Dorsolateral prefrontal cortex (tissue), 122 donors: ENCODE measurements at places on chromosomes 2 and 18.

- no peak for DNase-seq
Measured at GRCh38 chr2:26526105-26526504, 48.2 kb upstream of the OTOF start.

DNA sequence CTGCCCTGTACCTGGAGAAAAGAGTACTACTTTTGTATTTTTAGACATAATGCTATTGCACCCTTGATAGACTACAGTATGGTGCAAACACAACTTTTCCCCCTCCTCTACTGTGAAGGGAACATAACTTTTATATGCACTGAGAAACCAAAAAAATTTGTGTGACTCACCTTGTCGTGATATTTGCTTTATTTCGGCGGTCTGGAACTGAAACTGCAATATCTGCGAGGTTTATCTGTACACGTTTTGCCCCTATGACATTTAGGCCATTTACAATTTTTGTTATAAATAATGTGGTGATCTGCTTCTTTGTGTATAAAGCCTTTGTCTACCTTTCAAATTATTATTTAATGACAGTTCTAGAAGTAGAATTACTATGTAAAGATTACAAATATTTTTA lies 34.4 kb upstream of the AAK1 start:
- DNase-seq = no peak

GRCh38 chr2:215002500-215002899 lies 135.9 kb downstream of the ABCA12 start:
- no peak for DNase-seq

DNA sequence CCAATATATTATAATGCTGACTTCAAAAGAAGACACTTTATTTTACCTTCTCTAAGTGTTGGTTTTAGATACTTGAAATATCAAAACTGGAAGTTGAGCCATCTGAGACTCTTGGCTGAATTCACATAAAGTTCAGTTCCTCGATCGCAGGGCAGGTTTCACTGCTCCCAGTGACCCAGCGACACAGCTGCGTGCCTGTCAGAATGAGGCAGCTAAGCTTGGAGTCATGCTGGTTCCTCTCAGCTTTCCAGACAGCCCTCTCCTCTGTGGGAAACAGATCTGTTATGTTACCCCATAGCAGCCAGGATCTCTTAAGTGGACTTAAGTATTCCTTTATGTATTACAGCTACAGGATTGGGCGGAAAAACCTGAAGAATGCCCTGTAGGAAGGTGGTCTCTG lies 142.8 kb upstream of the ALPP start:
- no peak for DNase-seq

DNA sequence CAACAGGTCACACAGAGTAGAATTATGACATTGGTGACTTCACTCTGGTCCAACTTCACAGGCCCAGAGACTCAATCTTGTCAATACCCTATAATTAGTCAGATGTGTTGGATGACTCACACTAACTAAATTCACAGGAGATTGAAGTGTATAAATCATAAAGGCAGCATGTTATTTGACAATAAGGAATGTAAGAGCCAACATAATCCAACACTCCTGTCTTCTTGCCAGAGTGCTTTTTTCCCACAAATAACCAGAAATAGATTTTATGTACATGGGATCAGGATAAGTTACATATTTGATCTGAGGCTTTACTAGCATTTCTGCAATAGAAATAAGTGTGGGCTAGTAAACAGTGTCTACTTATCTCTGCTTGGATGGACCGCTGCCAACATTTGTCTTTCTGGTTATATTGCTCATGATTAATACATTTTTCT lies 42.2 kb upstream of the ZSWIM2 start:
- DNase-seq = no peak

DNA sequence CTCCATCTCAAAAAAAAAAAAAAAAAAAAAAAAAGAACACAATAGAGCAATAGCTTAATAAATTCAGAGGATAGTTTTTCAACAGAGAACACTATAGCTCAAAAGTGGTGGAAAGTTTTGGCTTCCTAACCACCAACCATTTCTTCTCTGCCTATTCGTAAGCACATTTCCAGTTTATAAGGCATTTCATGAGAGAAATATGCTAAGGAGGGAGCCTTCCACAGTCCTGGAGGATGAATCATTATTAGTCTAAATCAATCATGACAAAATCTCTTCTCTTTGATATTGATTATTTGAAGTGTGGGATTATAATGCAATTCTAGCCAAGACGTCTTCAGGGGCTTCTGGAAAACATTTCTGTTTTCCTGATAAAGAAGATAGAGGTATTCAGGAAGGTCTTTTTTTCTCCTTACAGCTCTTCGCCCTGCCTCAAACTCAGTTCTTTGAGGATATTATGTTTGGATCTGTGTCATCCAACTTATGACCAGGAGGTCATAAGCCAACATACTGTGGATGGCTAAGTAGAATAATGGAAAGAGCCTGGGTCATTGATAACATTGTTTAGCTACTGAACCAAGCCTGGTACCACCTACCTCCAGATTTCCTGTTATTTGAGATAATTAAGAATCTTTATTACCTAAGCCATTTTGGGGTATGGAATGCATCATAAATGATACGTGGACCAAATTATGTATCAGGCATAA lies 207.3 kb downstream of the TRIB2 start:
- DNase-seq = no peak

DNA sequence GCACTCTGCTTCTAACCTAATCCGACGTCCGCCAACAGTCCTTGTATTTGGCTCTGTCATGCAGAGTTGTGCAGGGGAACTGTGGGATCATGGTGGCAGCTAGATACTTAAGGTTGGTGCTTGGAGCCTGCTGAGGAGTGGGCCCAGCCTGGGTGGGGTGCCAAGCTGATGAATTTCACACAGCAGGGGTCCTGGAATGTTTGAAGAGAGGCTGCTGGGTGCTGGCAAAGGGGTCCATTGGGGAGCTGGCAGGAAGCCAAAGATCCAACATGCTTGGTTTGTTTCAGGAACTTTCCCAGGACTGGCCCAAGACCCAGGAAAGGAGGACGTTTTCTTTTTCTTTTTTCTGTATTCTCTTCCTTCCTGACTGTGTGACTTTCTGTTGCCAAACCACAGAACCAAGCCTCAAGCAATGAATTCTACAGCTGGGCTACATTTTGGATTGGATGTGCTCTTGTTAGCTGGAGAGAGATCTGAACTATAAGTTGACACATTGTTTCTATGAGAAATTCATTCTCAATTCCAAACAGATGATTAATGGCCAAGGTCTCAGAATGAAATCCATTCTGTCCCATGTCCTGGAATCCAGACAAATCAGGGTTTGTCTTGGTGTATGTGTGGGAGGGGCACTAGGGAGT lies 49.9 kb downstream of the DHRS9 start:
- no peak for DNase-seq

GRCh38 chr2:27710640-27711430 lies 47.1 kb downstream of the SLC4A1AP start:
- DNase-seq = no peak

GRCh38 chr2:64134813-64135212 lies 9.4 kb downstream of the PELI1 start:
- no peak for DNase-seq

- DNase-seq = no peak
Measured at GRCh38 chr2:223633656-223634055, 31.5 kb upstream of the SCG2 start.

GRCh38 chr2:675051-675450 lies 2.2 kb downstream of the TMEM18 start:
- DNase-seq = no peak

- no peak for DNase-seq
Measured at GRCh38 chr18:49907346-49907929, 94.1 kb upstream of the ACAA2 start.

GRCh38 chr2:218829868-218830451 lies 1.6 kb downstream of the PRKAG3 start:
- no peak for DNase-seq

DNA sequence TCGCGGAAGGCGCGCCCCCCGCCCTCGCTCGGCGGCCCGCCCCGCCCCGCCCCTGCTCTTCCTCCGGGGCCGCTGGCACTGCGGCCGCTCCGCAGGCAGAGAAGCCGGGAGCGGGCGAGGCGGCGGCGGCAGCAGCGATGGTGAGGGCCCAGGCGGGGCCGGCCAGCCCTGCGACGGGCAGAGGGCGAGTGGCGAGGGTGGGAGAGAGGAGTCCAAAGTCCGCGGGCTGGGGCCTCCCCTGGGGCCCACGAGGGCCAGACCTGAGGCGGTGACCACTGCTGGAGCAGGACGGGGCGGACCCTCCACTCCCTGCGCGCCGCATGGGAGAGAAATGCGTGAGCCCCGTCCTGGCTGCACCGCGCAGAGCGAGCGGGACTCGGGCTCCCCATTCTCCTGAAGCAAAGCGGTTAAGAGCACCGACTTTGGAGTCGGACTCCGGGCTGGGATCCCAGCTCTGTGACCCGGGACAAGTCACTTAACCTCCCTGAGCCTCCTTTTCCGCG lies at the start of gene VAMP5:
VAMP5 (plus strand) TSS at position 78 of the 503 bp plus-strand sequence; CDS start at position 138, 60 bp downstream.
- no peak for DNase-seq

- no peak for DNase-seq
Measured at GRCh38 chr2:152171718-152172117, 3.8 kb downstream of the STAM2 start.

GRCh38 chr2:168185583-168186274 lies 61.7 kb downstream of the STK39 start:
- no peak for DNase-seq

DNA sequence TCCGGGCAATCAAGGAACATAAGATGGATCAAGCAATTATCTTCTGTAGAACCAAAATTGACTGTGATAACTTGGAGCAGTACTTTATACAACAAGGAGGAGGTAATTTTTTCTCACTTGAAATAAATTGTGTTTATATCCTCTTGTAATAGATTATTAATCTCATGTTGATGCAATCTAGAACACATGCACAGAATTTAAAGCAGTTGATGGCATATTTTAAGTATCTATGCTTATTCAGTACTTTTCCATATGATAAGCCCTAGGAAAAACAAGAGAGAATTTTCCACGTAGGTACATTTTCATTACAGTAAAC lies 31.8 kb downstream of the DDX1 start:
- DNase-seq = no peak

DNA sequence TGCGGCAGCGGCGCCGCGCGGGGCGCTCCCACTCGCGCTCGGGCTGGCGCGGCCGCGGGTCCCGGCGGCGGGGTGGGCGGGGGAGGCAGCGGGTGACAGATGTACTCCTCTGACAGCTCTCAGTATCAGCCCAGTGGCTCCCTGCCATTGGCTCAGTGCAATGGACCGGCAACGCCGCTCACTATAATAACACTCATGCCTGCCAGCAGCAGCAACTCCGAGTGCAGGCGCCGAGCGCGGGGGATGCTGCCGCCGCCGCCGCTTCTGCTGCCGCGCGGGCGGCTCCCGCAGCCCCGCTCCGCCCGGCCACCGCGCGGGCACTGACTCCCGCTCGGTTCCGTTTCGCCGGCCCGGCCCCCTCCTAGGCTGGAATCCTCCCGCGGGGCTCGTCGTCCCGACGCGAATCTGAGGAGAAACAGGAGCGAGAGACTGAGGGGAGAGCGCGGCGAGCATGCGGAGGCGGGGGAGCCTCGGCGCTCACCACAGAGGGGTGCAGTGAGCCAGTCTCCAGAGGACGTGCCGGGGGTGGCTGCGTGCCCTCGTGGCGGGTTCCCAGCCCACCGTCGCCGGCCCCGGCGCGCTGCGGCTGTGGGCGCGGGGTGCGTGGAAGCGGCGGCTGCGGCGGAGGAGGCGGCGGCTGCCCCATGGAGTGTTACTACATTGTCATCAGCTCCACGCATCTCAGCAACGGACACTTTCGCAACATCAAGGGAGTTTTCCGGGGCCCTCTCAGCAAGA lies at the start of gene ZNF804A:
ZNF804A (plus strand) TSS at position 214 of the 738 bp plus-strand sequence; CDS start at position 645, 431 bp downstream.
- DNase-seq = peak; percentile 59

DNA sequence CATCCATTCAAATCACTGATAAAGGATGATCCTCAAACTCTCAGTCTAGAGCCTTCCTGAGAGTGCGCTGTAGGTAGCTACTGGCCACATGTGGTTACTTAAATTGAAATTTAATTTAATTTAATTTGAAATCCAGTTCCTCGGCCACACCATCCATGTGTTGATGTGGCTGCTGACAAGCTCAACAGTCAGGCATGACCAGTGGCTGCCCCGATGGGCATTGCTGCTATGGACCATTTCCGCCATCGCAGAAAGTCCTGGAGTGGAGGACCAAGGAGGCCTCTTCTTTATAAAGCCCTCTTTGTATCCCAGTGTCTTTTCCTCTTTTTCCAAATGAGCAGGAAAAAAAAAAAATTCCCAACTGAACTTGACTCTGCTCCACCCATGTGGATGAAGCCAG lies 100.6 kb downstream of the HDAC4 start:
- DNase-seq = peak; percentile 31

DNA sequence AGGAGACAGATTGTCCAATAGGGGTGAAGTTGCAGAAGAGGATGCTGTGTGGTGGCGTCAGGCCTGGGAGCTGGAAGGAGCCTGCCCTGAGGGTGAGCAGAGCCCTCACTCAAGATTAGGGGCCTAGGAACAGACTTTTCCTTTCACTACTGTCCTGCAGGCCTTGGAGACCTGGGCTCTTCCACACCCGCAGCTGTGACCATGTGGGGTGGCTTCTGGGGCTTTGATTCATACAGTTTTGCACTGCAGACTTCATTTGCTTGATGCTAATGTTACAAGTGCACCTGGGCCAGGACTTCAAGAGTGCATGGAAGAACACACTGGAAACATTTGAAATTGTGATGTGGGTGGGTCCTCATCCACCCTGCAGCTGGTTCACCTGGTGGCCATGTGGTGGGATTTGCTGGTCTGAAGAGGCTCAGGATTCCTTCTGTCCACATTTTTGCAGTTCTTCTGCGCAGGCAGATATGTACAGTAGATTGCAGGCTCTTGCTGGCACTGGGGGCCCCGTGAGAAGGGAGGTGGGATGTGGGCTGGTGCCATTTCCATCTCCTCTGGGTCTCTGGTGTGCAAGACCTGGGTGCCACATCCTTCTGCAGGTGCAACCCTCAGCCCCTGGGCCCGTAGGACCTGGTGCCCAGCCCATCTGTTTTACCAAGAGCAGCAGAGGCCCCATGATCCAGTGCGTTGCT lies 9.9 kb downstream of the GLI2 start:
- DNase-seq = no peak
